ENCODE measurements at places on chromosomes 7 and 10.

DNA sequence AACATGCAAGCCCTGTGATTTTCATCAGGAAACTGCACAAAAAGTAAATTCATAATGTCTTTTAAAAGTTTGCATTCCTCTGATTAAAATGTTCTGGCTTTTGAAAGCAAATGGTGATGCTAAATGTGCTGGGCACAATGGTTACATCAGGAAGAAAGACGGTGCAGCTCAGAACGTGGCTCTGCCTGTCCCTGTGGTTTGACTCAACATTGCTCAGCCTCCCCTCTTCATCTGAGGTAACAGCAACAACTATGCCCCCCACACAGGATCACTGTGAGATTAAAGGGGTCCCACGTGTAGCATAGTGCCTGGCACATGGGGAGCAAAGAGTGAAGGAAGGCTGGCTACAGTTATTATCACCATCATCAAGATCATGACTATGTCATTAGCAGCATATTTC lies 44.0 kb downstream of the PARD3 start:
- no peak for DNase-seq

DNA sequence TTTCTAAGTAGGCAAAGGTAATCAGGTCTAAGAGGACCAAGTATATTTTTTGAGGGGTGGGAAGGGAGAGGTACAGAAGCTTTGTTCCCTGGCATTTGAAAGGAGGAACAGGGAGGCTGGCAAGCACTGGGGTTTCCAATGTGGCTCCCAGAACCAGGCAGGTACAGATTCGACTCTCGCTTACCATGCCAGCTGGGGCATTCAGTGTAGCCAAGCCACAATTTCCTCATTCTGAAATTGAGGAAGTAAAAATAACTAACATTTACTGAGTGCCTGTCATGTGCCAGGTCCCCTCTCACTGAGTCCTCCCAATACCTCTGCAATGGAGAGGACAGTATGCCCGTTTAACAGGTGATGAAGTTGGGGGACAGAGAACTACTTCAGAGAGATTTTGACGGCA lies 45.9 kb upstream of the BET1 start:
- DNase-seq = peak; percentile 59

DNA sequence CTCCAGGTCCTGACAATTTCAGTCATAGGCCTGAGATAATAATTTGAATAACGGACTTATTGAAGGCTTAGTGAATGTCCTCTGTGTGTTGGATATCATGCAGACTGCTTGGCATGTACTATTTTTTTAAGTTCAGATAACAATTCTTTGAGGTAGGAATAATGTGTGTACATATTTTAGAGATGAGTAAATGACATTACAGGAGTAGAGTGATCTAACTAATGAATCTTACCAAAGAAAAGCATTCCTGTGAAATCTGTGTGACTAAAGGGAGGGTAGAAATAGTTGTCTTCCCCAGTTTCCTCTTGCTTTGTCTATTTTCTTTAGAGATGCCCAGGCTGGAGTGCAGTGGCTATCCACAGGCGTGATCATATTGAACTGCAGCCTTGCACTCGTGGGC lies 391.8 kb upstream of the ETV1 start:
- no peak for DNase-seq

GRCh38 chr7:149774237-149775175 lies 1.1 kb upstream of the ZNF467 start:
- no peak for DNase-seq

DNA sequence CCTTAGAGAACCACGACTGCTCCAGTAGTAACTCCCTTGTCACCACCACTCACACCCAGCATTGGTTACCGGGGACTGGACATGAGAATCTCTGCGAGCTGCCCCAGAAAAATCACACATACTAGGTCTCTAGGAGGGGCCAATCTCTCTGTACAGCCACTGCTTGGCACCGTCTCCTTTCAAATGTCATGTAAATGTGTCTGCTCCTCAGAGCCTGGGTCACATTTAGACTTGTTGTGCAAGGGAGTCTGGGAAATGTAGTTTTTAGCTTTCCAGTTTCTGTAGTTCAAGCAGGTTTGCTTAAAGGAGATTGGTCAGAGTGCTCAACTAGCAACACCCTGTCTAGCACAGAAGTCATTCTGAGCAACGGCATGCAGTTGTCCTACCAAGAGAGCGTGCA lies 60.0 kb downstream of the CHN2 start:
- no peak for DNase-seq

GRCh38 chr7:24407965-24408364 lies 124.0 kb downstream of the NPY start:
- no peak for DNase-seq

DNA sequence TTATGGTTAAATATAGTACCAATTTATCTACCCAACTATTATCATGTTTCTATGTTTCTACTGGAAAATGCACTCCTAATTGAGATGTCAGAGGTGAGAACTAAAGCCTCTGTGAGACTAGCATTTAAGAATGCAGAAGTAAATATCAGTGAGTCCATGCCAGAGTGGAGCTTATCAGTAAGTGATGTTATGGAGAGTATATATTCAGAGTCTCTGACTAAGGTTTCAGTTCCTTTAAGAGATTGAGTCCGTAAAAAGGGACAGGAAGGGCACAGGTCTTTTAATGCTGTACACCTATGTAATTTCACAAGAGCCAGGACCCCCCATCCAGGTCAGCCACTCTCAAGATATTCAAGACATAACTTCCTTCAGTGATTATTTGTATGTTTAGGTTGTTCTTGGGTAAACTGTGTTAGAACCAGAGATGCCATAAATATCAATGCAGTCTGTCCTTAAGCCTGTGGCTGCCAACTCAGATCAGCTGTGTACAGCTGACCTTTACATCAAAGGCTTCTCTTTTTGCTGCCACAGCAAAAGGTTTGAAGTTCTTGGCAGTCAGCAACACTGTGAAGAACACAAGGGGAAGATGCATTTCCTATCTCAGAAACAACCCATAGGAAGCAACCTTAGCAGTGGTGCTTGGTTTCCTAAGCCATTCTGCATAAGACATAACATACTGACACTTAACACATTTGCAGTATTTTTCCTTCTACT lies 244.8 kb downstream of the BICC1 start:
- no peak for DNase-seq

- DNase-seq = no peak
Observed at GRCh38 chr10:4239186-4239585, 454.2 kb upstream of the KLF6 start.
